RCC 7860 (cell line): ENCODE measurements at places on chromosomes 1 and 21.

GRCh38 chr1:174954671-174955669 is 44.8 kb upstream of the CACYBP start:
- no peak for DNase-seq

- no peak for DNase-seq
Measured at GRCh38 chr1:24297187-24297851, 21.8 kb upstream of the GRHL3 start.

- no peak for DNase-seq
Measured at GRCh38 chr1:36482724-36483388, at the start of gene CSF3R. TSS of gene CSF3R (minus strand) at chr1:36482913. CDS start at chr1:36479496, 3,417 bp downstream.

GRCh38 chr1:118217141-118217838 is 32.3 kb upstream of the SPAG17 start:
- DNase-seq = no peak

DNA sequence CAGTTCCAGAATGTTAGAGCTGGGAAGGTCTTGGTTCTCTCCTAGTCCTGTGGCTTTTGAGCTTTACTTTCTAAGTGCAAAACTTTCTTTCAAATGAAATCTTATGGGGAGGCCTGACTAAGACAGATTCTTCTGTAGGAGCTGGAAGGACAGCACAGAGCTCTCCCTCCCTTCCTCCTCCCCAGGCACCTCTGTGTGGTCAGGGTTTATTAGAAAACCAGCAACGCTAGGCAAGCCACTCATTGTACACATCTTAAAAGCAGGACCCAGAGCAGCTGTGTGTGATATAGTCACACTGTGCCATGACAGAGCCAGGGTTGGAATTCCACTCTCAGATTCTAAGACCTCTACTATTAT is 241.1 kb upstream of the RAB4A start:
- DNase-seq = no peak

DNA sequence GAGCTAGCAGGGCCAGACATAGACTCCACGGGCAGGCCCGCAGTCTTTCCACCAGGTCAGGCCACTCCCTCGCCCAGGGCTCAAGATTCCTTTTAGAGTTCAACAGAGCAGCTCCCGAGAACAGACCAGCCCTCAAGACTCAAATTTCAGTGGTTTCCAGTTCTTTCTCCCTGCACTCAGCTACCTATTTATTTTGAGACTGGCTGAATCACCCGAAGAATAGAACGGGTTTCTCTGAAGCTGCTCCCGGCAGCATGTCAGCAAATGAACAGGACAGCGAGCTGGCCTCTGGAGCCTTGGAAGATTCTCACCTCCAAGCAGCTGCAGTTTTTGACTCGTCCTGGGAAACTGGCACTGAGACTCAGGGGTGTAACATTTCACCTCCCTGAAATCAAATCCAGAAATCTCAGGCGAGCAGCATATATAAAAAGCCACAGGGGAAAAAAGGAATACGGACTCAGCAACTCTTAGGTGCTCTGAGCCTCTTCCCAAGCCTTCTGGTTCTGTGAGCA is 177.9 kb downstream of the CLIC6 start:
- no peak for DNase-seq

DNA sequence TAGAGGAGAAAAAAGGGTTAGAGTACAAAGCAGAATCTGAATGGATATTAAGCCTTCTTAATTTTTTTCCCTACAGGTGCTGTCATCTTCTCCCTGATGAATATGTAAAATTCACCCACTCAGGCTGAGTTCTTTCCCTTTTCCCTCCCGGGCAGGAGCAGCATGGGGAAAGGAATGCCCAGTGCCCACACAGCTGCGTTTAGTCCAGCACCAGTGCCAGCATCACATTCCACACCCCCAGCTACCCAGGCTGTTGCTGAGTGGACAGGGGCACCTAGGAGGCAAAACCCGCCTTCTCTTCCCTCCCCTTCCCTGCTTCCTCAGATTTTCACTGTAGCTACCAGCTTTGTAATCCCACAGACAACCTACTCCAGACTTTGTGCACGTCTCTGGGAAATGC is 3.4 kb upstream of the CADM3 start:
- no peak for DNase-seq

DNA sequence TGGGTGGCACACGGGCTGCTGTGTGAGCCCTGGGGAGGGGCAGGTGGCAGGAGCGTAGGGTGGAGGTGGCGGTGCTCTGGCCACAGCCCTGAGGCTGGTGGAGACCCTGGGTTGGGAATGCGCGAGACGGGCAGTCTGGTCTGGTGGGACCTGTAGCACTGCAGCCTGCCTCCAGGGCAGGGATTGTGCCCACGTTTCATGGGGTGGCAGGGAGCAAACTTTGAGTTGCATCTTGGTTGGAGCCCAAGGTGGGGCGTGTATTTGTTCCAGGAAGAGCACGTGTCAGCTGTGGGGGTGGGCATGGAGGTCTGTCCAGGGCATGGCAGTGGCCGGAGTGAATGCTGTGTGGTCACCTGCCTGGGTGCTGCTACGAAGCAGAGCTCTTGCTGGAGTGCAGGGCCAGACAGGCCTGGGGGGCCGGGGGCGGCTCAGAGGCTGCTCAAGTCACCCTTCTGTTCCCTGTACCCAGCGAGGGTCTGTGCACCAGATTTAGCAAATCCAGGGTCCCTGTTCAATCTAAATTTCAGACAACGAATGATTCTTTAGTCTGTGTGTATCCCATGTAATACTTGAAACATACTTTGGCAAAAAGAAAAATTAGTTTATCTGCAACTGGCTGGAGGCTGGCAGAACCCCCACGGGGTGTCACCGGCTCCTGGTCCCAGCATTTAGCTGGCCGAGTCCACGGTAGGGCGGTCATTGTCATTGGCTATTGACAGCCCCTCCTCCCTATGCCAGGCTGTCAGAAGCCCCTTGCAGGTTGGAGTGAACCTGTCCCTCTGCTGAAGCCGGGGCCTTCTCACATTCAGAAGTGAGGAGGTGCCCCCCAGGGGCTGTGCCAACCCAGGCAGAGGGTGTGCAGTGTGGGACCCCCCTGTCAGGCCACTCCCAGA is 27.3 kb downstream of the KRTAP10-1 start:
- DNase-seq = no peak
